A673 (cell line): ENCODE measurements at places on chromosomes 16 and 17. TPM values are rescaled to one million over a fixed set of nuclear protein-coding genes. Genes with fewer than 3 reads are reported as not detected.

The BRIP1 gene
- total RNA-seq, result 30.2 and 35.3 TPM in 2 replicates

The CDK3 gene
- total RNA-seq, result 8.5 and 10.0 TPM in 2 replicates

The GLTPD2 gene
- total RNA-seq, result not detected in 2 replicates

The KRT25 gene
- 0.28 and 0.42 TPM in 2 replicates for total RNA-seq

The EXOC3L1 gene
- total RNA-seq, result 0.32 and 0.42 TPM in 2 replicates

The KRTAP4-5 gene
- total RNA-seq, result not detected in 2 replicates

The MRPL28 gene
- total RNA-seq, result 150 and 157 TPM in 2 replicates

The DPEP3 gene
- total RNA-seq, result not detected in 2 replicates

The CCL15 gene
- total RNA-seq, result not detected in 2 replicates

The ZNHIT3 gene
- 30.4 and 35.2 TPM in 2 replicates for total RNA-seq

- no peak for DNase-seq
Measured at GRCh38 chr16:31149894-31150890, at the start of gene PRSS36. Gene PRSS36, minus strand, starts transcription at chr16:31150066. Its CDS starts 31 bp downstream, at chr16:31150035.

- no peak for DNase-seq
Measured at GRCh38 chr16:89573826-89574680, 1.5 kb upstream of the CPNE7 start.

- no peak for DNase-seq
Measured at GRCh38 chr17:42670789-42671657, 5.8 kb downstream of the PLEKHH3 start.

- DNase-seq, result no peak
Measured at GRCh38 chr17:21066394-21066793, 23.6 kb upstream of the USP22 start.

GRCh38 chr17:63973930-63974593 lies 1.3 kb upstream of the SCN4A start:
- no peak for DNase-seq

DNA sequence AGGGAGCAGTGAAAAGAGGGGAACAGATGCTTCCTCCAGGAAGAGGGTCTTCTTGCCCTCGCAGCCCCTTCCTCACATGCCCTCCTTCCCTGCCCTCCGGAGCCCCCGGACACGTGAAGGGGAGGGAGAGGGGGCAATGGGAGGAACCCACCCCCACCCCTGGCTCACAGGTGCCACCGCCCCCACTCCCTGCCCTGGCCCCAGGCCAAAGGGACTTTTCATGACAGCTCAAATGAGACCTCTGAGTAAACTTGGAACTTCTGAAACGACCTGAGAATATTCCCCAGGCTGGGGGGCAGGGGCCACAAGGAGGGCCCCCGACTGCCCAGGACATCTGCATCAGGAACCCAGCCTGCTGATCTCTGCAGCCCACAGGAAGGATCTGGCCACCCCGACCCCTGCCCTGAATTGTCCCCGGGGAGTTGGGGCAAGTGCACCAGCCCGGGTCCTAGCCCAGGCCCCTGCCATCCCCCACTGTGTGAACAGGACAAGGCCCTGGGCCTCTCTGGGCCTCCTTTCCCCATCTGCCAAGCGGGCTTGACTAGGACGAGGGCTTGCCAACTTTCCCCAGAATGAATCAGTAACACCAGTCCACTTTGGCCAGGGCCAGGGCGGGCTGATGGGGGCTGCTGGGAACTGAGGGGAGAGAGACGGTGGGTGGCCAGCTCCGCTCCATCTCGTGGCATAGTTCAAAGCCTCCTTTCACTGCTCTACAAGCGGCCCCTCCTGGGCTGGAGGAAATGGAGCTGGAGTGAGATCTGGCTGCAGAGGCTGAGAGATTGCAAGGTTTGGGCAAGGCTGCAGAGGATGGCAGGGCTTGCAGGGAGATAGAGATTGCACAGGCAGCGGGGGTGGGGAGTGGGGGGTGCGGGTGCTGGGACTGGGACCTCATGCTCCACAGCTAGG lies 3.8 kb downstream of the IL21R start:
- DNase-seq, result no peak

DNA sequence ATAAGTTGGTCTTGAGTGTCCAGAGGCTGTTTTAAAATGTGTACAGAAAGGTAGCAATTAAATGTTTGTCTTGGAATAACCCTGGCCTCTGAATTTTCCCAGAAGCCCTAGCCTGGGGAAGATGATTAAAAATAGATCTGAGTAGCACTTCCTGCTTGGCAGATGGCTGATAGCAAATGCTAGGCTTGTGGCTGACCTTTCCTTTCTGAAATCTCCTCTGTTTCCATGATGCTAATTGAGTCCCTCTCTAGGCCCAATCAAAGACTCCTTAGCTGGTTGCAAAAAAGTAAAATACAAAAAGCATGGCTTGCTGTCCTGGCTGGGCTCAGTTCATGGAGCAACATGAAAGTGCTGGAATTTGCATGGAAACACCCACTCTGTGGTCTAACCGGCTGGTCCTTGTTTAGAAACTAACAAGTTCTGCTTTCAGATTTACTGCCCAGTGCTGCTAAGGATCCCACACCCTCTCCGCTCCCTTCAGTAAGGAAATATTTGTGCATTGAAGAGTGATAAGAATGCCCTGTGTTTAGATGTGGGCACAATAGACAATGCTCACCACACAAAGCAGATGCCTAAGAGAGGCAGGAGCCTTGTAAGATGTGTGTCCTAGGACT lies 40.8 kb downstream of the YPEL2 start:
- no peak for DNase-seq

DNA sequence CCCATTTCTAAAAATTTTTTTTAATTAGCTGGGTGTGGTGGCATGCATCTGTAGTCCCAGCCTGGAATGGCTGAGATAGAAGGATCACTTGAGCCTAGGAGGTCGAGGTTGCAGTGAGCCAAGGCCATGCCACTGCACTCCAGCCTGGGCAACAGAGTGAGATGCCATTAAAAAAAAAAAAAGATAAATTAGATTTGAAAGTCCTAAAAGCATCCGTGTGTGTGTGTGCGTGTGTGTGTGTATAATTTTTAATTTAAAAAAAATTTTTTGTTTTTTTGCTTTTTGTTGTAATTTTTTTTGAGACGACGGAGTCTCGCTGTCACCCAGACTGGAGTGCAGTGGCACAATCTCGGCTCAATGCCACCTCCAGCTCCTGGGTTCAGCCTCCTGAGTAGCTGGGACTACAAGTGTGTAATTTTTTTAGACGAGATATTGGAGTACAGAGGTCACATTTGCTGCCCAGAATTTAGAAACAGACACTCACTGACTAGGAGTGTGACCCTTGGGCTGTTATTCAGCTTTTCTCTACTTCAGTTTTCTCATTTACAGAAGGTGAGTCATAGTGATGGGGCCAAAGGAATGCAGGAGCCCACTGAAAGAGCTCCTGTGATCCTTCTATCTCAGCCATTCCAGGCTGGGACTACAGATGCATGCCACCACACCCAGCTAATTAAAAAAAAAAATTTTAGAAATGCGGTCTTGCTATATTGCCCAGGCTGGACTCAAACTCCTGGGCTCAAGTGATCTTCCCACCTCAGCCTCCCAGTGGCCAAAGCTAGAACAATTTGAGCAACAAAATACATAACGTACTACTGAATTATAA lies 25.5 kb upstream of the TBX4 start:
- no peak for DNase-seq

DNA sequence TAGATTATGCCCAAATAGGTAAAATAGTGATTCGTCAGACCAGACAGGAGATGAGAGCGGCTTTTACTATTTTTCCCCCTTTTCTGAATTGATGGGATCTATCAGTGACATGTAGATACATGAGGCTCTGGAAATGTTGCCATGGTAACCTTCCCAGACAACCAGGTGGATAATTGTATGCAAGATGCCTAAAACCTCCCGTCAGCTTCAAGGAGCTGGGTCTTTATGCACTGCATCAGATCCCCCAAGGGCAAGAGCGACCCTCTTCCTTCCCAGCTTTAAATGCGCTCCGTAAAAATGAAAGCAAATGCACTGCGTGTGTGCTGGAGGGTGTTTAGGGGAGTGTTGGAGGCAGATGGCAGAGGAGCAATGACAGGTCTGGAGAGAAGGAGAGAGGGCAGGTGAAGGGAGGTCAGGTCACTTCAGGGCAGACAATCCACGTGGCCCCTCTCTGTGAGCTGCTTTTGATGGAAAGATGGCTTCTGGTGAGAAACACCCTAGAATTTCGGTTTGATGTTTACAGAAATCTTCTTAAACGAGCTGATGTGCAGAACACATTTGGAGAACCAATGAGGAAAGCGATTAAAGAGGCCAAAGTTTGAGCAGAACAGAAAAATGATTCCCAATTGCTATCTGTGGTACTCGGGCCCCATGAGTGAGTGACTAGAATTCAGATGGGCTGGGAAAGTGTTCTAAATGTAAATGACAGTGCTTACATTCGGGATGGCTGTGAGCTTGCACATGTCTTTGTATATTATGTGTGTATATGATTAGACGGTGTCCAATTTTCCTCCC lies 461.7 kb upstream of the HSBP1 start:
- no peak for DNase-seq

GRCh38 chr17:64331931-64332493 lies 58.6 kb downstream of the PECAM1 start:
- DNase-seq, result no peak

DNA sequence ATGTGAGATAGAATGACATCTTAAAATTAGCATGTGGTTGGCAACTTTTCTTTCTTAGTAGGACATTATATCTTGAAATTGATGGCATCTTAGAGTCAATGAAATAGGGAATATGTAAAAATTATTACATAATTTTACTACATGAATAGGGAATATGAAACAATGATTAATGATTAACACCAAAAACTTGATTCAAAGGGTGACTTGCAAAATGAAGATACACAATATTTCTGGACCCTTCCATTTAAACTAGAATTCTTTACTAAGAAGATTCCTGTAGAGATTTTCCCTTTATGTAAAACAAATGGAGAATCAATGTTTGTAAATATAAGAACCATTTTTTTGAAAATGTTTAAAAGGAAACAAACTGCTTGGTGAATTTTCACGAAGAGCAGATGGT lies 3.4 kb downstream of the MRTFB start:
- no peak for DNase-seq

DNA sequence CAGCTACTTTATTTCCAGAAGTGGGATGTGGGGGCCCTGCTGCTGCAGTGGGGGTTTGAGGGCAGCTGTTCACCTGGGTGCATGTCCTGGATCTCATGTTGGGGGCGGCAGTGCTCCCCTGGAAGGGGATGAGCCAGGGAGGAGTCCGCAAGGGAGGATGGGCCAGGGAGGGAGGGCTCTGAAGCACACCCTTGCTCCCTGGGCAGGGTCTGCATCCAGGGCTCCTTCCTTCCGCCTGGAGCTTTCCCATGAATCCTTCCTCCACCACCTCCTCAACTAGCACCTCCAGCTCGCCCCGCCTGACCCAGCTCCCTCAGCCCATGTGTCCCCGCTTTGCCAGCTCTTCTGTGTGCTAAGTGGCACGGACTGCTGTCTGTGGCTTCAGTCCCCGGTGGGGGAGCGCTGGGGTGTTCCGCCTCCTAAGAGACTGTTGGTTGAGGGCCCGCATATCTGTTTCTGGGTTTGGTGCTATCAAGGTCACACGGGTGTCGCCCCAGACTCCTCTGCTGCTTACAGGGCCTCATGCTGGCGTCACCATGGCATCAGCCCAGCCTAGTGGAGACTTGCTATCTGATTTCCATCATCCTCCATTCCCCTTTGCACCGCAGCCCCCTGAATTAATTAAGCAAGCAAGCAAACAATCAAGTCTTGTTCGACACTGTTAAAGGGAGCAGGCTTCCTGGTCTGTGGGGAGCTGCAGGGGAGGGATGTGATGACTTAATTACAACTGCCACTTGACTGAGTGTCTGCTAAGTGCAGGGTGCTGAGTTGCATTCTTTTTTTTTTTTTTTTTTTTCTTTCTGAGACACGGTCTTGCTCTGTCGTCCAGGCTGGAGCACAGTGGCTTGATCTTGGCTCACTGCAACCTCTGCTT lies 71.8 kb downstream of the PRKCA start:
- DNase-seq, result peak; percentile 61

GRCh38 chr16:14301169-14302030 lies 230.3 kb downstream of the MRTFB start:
- DNase-seq, result no peak

GRCh38 chr17:18978050-18978449 lies 26.1 kb downstream of the SLC5A10 start:
- DNase-seq, result no peak

DNA sequence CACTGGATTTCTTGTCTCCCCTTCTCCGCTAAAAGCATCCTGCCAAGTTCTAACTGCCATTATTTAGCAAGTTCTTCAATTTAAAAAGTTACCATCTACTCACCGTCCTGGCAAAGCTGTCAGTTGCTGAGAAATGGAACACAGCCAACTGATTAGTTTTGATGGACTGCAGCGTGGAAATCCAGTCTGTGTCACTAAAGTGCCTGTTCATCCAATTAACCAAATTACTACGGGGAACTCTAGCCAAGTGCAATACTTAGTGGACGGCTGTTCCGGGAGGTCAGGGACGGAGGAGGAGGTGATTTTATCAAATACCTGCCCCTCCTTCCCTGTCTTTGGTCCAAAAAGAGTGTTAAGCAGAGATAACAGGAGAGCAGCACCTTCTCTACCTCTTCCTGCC lies 260.7 kb downstream of the MAF start:
- DNase-seq, result no peak
